Astrocyte (in vitro differentiated cells and primary cell): ENCODE measurements at places on chromosomes 13 and 19. TPM values are rescaled to one million over a fixed set of nuclear protein-coding genes. Genes with fewer than 3 reads are reported as not detected.

The KLF2 gene
- 1.9 and 2.0 TPM in 2 replicates for total RNA-seq

The PRR20D gene
- not detected in 2 replicates for total RNA-seq

The MYCBP2 gene
- 70.5 and 72.3 TPM in 2 replicates for total RNA-seq

The SLC7A9 gene
- total RNA-seq, result 0.17 and 0.45 TPM in 2 replicates

The GPR12 gene
- 0.14 TPM in 1 of 2 replicates, not detected in the other for total RNA-seq
